ENCODE measurements at places on chromosomes 12 and 14.

DNA sequence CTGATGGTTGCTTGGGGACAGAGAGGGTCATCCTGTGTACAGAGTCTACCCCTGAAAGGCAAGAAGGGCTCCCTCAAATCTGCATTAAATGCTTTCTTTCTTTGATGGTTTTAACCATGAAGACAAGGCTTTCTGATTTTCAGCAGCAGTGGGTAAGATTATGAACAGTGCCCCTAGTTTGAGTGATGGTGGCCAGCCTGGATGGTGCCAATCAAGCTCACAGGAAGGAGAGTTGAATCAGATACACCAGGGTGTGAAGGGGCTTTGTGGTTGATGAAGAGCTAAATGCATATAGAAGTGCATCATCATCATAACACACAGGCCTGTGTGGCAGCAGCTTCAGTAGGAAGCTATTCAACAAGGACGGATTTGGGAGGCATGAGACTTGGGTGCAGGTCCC lies 5.7 kb downstream of the KRT85 start:
- no peaks in the 10 kb centered on the region for H3K36me3 ChIP-seq
- peaks cover 6% of the 10 kb centered on the region for H3K27me3 ChIP-seq
- peaks cover 35% of the 10 kb centered on the region for H3K4me1 ChIP-seq

GRCh38 chr12:79993106-79993862 lies 58.4 kb upstream of the PPP1R12A start:
- no peak overlapping the region for H3K4me3 ChIP-seq
- H3K27ac ChIP-seq: no peak overlapping the region
- H3K27me3 ChIP-seq: peaks cover 3% of the 10 kb centered on the region
- peaks cover 4% of the 10 kb centered on the region for H3K4me1 ChIP-seq
- no peak for DNase-seq

GRCh38 chr14:35875296-35875695 lies 49.2 kb downstream of the BRMS1L start:
- peaks cover 11% of the 10 kb centered on the region for H3K4me1 ChIP-seq
- H3K27ac ChIP-seq: no peak overlapping the region
- no peak overlapping the region for H3K4me3 ChIP-seq
- H3K36me3 ChIP-seq: peaks cover 2% of the 10 kb centered on the region

DNA sequence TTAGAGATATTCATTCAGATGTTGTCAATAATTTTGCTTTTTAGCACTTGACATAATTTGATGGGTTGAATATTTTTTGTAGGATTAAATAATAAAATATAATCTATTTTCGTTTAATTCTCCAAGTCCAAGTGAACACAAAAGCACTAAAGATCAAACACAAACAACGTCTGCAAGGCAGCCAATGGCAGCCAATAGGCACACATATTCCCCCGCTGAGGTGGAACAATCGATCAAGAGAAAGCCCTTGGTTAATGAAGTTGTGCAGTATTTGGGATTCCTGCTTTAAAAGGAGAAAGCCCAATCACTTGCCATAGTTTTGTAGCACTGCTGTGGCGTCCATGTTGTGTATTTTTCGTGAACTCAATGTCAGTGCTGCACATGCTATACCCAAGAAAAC lies 1.5 kb downstream of the DHRS7 start:
- no peaks in the 10 kb centered on the region for H3K27me3 ChIP-seq
- no peak for DNase-seq
- peaks cover 16% of the 10 kb centered on the region for H3K4me1 ChIP-seq
- no peak overlapping the region for H3K4me3 ChIP-seq
- H3K27ac ChIP-seq: no peak overlapping the region

GRCh38 chr12:104247698-104248097 lies 32.1 kb downstream of the TXNRD1 start:
- DNase-seq: no peak
- H3K4me3 ChIP-seq: no peak overlapping the region
- H3K36me3 ChIP-seq: no peaks in the 10 kb centered on the region
- peaks cover 4% of the 10 kb centered on the region for H3K27me3 ChIP-seq
